ENCODE measurements at places on chromosomes 7 and 10.
A peak's percentile ranks its signal among the peaks of the same experiment; 100 is the strongest.

DNA sequence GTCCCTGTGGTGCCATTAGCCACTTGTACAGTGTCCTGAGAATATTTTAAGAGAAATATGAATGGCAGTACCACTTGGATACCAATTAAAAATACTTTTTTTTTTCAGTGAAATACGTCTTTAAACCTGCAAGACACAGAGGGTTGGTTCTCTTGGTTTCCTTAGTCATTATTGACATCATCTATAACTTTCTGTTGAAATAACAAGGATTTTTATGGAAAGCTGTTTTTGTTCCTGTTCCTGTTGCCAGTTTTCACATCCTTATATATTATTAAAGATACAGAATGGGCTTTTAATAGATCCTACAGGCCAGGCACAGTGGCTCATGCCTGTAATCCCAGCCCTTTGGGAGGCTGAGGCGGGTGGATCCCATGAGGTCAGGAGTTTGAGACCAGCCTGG lies 579.9 kb downstream of the AUTS2 start:
- DNase-seq = no peak

DNA sequence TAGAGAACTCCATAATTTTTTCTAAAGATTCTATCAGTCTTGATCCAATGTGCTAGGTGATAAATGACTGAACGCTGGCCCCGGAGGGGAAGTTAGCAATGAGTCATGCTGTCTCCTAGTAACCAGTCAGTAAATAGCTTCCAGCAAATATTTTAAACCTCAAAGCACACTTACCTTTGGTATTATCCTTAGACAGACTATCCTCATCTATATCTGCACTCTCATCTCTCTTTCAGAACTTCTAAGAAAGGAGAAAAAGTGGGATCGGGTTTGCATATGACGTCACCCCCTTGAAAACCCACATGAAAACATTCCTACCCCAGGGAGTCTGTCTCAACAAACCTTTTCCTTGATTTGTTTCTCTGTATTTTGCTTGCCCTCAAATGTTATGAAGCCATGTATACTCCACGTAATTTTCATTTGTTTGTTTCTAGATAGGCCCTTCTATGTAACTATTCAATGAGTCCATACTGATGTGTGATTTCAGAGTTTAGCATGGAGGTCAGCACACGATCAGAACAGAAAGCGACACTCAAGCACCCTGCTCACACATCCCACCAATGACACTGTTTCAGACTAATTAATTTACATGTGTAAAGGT lies 174.9 kb upstream of the NRP1 start:
- peak; percentile 51 for DNase-seq

DNA sequence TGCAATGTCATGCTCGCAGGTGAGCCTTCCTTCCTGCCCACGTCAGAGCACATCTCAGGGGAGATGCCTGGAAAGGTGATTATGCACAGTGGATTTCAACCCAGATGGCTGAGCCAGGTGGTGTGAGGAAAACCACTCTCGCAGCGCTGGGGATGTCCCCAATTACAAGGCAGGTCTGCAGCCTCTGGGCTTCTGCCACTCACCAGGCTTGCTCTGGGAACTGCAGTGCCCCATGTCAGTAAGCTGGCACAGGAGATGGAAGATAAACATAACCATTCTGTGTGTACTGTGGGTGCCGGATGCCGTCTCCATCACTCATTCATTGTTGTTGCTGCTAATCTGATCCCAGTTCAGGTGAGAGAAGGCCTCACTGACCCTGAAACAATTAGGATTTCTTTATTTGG lies 222.9 kb upstream of the PITRM1 start:
- DNase-seq = no peak

DNA sequence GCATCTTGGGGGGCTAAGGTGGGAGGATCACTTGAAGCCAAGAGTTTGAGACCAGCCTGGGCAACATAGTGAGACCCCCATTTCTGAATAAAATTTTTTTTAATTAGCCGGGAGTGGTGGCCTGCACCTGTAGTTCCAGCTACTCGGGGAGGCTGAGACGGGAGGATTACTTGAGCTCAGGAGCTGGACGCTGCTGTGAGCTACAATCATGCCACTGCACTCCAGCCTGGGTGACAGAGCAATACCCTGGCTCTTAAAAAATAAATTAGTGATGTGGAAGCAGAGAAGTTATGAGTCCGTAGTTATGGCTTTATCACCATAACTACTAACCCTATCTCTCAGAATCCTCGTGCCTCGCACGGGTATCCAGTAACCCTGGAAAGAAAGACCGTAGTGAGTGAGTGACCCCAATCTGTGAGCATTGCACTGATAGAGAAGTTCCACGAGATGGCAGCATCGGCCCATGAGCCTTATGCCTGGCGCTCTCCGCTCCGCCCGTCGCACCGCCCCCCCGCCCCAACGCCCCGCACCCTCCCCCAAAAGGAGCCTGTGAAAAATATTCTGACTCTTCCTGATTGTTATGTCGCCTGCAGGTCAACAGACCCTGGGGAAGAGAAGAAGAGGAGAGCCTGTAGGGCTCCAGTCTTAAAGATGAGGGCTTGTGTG lies 4.9 kb upstream of the SLC29A3 start:
- DNase-seq = peak; percentile 66

DNA sequence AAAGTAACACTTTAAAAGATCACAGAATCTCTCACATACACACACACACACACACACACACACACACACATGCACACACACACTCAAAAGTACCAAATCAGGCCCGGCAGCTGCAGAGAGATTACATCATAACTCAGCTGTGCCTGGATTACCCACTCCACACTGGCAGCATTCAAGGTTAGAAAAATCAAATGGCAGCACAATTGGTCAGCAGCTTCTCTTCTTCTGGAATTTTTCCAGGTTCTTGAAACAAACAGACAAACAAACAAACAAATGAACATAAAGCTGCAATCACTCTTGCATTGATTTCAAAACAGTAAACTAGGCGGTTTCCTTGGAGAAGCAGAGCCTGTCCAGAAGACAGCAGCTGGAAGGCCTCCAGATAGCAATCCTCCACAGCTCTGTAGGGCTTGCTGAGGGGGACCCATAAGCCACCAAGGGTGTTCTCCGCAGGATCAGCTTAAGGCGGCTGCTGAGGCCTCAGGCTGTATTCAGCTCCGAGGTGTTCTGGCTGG lies 24.5 kb upstream of the FAM133B start:
- no peak for DNase-seq

GRCh38 chr10:90927293-90927692 lies 6.4 kb upstream of the ANKRD1 start:
- DNase-seq = no peak

DNA sequence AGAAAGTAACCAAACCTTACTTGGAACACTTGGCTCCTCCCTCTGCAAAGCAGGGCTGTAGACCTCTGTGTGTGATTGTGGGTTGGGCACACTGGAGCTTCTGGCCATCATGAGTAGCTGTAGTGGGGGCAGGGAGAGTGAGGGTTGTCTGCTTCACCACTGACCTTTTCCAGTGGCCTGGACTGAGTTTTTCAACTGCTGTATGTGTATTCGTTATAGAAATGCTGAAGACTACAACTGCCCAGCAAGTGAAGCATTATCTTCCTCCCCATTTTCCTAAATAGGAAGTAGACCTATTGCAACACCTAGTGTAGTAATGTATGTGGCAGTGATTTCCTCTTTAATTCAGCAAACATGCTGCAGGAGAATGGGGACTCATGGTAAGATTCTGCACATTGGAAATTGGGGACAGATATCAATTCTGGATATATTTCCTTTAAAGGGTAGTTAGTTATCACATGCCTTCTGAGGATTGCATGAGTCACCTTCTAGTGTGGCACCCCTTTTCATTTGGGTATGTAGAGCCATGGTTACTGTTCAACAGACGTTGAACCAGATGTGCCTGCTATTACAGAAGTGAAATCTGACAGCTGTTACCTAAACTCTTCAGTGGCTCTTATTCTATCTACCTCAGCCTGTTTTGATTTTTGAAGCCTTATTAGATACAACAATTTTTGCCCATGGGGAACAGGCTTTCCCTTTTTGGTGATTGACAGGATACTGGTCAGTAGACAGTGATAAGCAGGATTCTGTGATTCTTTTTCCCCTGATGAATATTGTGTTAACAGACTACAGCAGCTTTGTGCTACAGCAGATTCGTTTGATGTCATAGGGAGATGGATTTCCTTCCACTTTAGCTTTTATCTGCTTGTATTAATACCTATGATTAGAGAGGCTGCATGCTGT lies 130.9 kb downstream of the SND1 start:
- no peak for DNase-seq

GRCh38 chr7:50679218-50680007 lies 103.3 kb downstream of the GRB10 start:
- no peak for DNase-seq

DNA sequence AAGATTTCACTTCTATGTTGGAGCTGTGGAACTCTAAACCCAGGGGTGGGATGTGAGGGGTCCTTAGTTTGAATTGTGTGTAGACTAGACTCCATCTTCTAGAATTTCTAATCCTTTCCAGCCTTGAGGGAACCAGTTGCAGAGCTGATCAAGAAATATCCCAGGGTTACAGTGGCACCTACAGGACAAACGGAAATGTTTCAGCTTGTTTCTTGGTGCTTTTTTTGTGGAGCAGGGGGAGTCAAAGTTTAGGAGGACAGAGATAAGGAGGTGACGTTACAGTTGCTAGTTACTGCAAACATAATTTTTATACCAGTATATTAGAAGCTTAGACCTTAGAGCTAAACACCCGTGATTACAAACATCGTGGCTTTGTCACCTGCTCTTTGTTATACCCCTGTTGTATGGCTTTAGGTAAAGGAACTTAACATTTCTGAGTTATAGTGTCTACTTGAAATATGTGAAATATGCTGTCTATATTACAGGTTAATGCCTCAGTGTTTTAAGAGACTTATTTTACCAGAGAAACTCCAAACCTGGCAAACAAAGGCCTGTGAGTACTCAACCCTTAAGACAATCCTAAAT lies 84.5 kb upstream of the DYNC1I1 start:
- DNase-seq = no peak

- no peak for DNase-seq
These were observed 11.5 kb downstream of the OR6B1 start for GRCh38 chr7:144011458-144012230.

- no peak for DNase-seq
These were observed 39.4 kb upstream of the PHF14 start for GRCh38 chr7:10934292-10934691.

GRCh38 chr10:117964536-117964935 lies 82.2 kb downstream of the RAB11FIP2 start:
- DNase-seq = no peak

DNA sequence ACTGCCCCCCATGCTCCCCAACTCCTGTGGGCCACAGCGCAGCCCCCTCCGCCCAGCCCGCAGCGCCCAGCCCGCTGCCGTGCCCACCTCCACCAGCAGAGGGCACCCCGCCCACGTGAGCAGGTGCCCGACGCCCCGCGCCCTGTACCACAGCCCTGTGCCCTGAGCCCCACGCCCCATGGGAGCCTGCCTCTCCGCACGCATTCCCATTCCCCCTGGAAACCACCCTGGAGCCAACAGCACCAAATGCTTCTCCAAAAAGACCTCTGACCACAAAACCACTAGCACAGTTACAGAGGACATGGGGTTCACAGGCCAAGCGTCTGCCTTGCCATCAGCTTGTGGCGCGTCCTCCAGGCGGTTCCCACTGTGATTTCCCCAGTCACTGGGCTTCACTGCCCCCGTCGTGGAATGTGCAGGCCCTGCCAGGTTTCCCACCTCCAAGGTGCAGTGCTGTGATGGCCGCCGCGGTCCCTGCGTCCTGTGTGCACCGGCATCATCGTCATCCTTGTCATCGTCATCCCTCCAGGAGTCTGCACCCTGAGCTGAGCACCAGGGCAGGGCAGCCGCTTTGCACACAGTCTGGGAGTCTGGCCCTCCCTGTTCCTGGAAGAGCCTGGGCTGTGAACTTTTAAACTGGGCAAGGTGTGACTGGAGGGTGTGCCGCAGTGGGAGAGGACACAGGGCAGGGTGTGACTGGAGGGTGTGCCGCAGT lies 61.7 kb downstream of the PWWP2B start:
- peak; percentile 74 for DNase-seq

- DNase-seq = no peak
These were observed 97.0 kb upstream of the RET start for GRCh38 chr10:42979721-42980467.

- no peak for DNase-seq
These were observed 390.0 kb downstream of the TNS3 start for GRCh38 chr7:47191876-47192291.

DNA sequence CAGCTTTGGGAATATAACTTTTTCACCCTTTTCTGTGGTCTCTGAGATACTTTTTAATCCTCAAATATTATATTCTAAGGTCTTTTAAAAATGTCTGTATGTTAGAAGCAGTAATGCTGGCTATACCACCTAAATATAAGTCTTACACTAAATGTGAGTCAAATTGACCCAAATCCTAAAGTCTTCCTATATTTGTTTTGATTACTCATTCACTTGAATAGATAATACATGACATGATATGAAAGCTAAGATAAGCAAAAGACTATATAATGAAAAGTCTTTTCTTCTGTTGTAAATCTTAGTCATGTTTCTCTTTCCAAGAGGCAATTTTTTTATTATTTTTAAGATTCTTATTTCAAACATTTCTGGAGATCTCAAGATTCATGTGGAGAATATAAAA lies 64.2 kb downstream of the HDAC9 start:
- DNase-seq = no peak

- no peak for DNase-seq
These were observed 47.6 kb downstream of the PDGFA start for GRCh38 chr7:471866-472639.

GRCh38 chr7:112877691-112878460 lies 87.7 kb upstream of the TMEM168 start:
- DNase-seq = no peak

- DNase-seq = no peak
These were observed 6.9 kb downstream of the LYZL1 start for GRCh38 chr10:29295813-29296212.

GRCh38 chr7:155681663-155682062 lies 37.2 kb downstream of the RBM33 start:
- DNase-seq = no peak

DNA sequence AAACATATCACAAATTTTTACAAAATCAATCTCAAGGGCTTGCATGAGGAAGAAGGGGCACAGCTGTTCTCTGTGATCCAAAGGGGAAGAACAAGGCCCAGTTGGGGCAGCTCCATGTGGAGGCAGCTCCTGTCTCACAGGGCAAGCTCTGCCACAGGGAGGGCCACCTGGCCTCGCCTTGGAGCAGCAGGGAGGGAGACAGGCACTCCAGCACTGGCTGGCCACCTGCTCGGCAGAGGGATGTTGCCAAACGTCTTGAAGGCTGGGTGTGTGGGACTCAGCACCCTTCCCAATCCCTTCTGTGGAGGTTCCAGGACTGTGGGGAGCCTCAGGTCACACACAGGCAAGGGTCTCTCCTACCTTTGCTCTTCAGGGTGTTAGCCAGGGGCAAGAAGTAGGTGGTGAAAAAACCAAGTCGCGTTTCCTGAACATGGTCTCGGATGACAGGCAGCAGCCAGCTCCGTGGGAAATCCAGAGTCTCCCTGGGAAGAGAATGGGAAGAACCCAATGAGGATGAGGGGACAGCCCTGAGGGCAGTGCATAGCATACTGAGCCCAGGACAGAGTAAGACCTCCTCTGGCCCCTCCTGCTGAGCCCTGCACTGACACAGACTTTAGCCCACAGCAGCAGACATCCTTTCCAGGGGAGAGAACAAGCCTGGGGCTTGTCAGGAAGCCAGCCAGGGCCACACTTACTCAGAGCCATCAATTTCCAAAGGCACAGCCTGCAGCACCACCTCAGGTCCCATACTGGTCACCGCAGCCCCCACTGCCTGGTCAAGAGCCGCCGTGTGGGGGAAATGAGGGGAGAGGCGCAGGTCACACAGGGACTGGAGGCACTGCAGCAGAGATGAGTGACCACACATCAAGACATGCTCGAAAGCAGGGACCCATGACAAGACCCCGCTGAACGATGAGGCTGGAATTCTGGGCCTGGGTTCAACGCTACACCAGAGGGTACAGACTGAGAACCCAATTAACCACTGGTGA lies 21.9 kb downstream of the RRP12 start:
- DNase-seq = no peak
